D721Med (cell line): ENCODE measurements at places on chromosomes 1 and 21.

DNA sequence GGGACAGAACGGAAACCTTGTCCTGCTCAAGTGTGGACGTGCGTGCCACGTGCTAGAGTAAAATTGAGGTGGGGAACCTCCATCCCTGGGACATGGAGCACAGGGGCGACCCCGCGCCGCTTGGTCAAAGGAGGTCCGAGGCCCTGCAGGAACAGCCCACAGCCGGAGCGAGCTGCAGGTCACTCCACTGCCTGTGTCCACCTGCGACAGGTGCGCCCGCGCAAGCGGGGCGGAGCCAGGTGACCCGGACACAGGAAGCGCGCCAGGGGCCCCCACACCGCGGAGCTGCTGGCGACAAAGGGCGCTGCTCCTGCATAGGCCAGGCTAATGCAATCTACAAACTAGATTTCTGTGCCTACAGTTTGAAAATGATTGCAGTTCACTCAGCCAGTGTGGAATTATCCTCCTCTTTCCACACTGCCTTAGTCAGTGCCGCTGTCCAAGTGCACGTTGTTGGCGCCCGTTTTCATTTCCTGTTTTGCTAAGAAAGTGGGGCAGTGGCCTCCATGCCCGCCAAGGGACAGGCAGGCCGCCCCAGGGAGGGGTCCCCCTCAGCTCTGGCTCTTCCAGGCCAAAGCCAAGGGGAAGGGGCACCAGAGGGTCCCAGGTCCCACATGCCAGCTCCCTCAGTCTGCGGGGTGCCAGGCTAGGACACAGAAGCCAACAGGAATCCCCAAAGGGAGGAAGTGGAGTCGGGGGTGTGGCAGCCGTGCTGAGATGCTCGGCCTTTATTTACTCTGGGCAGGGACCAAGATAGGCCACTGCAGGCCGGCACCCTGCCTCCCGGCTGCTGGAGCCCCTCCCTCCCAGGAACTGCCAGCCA is 4.3 kb upstream of the NADK start:
- no peak for DNase-seq

DNA sequence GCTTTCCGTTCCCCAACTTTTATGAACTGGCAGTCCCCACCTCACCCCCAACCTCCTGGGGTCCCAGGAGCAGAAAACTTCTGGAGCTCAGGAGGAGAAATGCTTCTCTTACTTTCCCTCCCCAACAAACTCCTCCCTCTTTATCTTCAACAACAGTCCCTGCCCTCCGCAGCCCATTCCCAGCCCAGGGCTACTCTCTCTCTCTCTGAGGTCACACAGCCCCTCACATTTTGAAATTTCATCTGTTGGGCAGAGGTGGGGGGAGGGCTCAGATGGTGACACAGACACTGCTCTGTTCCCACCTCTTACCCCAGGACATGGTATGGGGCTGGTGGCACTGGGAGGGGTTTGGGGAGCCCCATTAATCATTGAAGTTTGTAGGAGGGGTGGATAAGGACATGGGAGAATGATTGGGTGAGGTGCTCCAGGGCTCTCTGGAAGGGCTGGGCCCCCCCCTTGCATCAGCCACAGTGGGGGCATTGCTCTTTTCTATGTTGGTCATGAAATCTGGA is 6.0 kb downstream of the PIK3CD start:
- no peak for DNase-seq

DNA sequence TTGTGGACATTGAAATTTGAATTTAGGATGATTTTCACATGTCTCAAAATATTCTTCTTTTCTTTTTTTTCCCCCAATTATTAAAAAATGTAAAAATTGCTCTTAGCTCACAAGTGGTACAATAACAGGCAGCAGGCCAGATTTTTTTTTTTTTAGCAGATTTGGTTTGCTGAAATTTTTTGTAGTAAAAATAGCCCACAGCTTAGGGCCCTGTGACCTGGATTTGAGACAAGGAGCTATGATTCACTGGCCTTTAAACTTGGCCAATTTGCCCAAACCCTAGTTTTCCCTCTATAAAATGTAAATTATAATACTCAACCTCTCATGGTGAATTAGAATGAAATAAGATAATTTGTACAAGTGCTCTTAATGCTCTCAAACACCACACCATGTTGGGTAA is 253.8 kb downstream of the DYRK1A start:
- no peak for DNase-seq

GRCh38 chr1:27773826-27774445 is 917 bp downstream of the STX12 start:
- DNase-seq = no peak

GRCh38 chr1:204662530-204662929 is 23.0 kb downstream of the LRRN2 start:
- no peak for DNase-seq

DNA sequence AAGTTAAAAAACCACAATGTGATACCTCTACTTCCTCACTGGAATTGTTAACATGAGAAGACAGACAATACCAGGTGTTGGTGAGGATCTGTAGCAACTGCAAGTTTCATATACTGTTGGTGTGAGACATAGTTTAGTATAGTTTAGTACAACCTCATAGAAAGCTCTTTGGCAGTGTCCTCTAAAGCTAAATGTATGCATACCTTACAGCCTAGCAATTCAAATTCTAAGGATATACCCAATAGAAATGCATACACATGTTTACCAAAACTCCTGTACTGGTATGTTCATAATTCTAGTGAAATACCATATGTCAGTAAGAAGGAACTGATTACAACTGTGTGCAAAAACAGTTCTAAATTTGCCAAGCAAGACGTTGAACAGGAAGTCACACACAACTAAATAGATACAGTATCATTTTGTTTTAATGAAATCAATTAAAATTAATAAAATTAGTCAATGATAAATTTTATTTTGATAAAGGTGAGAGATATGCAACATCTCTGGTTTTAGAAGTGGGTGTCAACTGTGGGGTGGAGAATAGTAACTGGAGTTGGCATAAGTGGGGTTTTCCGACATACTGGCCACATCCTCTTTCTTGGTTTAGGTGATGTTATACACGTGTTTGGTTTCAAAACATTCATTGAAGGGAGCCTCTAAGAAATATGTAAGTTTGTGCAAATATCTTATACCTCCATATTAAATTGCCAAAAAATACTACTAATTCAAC is 450.7 kb downstream of the PTPRC start:
- no peak for DNase-seq

GRCh38 chr21:28554660-28555475 is 437.8 kb downstream of the LTN1 start:
- no peak for DNase-seq

- no peak for DNase-seq
Observed at GRCh38 chr1:153032677-153033308, 1.8 kb downstream of the SPRR1B start.
